ENCODE measurements at places on chromosomes 2 and 18.

DNA sequence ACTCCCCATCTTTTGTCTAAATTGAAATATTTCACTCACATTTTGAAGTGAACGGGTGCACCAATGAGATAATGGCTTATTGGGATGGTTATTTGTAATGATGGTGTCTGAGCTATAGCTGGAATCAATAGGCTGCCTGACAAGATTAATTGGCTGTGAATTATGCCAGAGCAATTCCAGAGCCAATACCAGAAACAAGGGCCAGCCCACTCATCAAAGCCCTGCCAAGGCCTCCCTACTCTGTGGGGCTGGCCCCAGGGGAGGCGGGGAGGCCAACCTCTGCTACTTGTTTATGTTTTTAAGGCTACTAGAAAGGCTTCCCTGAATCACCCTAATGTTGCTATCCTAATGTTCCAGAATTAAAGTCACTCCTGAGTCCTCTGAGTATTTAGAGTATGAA is 29.1 kb upstream of the NEMP2 start:
- DNase-seq: no peak

GRCh38 chr18:67590571-67591141 is 74.1 kb upstream of the DSEL start:
- DNase-seq: no peak

DNA sequence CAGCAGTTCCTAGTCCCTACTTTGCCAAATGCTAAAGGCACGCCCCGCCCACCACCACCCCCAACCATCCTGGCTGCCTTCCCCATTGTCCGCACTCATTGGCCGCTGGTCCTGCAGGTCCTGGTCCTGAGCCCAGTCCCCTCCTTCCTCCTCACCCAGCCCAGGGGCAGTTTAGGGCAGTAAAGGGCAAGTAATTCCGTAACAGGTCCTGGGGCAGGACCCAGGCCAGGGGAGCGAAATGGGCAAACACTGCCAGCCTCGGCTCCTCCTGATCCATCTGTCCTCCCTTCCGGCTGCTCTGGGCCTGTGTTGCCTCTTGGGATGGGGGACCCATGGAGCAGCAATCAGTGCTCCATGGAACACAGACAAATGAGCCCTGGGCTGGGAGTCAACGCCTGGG is 6.1 kb downstream of the ADCY3 start:
- DNase-seq: no peak

DNA sequence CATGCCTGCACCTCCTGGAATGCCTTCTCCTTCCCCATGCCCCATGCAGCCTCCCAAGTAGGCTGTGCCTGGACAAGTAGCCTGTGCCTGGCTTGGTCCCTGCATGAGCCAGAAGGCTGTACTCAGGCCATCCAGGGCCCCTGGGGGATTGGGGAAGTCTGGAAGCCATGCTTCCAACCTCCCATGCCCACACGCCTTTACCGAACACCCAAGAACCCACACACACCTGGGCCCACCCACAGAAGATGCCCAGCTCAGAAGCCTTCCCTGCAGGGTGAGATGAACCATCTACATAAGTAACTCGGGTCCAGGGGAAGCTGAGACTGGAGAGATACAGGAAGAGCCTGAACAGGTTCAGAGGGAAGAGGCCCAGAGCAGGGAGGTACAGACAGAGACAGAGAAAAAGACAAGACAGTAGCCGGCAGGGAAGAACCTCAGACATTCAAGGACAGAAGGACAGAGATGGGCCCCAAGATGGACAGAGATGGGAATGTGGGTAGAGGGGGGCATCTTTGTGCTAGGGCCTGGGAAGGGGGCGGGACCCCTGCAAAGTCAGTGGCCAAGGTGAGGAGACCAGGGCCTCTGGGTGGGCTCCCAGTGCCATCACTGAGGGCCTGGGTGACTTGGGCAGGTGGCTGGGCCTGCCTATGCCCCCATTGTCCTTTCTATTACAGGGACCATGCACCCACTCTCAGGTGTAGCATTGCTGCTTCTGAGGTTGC is 4.3 kb downstream of the BIN1 start:
- peak; percentile 52 for DNase-seq

GRCh38 chr18:778194-778927 is 33.7 kb downstream of the YES1 start:
- DNase-seq: no peak

DNA sequence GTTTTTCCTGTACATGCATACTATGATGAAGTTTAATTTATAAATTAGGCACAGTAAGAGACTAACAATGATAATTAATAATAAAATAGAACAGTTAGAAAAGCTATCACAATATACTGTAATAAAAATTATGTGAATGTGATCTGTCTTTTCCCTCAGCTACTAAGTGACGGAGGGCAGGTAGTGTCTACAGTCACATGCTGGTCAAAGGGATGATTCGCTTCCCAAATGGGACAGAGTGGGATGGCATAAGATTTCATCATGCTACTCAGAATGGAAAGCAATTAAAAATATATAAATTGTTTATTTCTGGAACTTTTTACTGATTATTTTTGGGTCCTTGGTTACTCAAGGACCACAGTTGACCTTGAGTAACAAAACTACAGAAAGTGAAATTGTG is 71.5 kb downstream of the DAW1 start:
- no peak for DNase-seq

DNA sequence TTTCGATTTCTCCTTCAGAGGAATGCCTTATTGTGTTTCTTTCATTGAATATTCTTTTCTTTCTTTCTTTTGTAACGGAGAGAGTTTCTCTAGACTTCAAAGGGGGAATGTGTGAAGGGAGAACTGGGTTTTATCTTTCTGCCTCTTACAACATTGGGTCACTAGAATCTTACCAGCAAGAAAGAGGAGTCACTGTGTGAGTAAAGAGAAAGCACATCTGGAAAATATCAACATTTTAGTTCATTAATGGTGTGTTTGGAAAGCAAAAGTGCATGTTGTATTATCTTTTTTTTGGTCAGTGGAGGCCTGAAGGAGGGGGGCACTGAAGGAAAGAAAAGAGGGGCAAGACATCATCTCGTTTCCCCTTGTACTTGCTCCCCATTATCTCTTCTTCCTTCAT is 86.6 kb upstream of the THOC1 start:
- DNase-seq: no peak

GRCh38 chr18:47543080-47543479 is 291.6 kb upstream of the SKOR2 start:
- no peak for DNase-seq

DNA sequence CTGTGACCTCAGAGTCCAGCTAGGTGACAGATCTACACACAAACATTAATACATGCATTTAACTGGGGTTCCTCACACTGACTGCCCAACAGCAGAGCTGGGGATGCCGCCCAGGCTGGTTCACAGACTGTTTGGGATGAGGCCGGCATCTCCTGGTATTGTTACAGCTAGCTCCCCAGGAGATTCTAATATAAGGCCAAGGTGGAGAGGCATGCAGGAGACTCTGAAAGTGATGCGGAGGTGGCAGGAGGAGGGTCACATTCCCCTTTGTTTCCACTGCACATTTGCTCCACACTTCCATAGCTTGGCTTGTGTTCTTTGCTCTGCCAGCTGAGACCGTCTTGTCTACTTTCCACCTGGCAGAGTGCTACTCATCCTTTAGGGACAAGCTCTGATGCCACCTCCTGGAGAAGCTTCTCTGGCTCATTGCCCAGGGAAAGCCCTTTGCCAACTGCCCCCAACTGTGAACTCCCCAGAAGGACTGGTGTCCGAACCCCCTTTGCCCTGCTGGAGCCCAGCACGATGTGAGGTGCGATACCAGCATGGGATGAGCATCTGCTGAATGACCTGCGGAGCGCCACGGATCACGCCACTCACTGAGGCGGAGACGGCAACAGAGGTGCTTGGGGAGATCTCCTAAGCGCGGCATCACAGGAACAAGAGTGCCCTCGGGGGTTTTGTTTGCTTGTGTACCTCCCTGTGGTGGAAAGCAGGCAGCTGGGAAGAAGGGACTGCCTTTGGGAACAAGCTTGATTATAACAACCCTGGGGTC is 88.8 kb downstream of the UXS1 start:
- no peak for DNase-seq

DNA sequence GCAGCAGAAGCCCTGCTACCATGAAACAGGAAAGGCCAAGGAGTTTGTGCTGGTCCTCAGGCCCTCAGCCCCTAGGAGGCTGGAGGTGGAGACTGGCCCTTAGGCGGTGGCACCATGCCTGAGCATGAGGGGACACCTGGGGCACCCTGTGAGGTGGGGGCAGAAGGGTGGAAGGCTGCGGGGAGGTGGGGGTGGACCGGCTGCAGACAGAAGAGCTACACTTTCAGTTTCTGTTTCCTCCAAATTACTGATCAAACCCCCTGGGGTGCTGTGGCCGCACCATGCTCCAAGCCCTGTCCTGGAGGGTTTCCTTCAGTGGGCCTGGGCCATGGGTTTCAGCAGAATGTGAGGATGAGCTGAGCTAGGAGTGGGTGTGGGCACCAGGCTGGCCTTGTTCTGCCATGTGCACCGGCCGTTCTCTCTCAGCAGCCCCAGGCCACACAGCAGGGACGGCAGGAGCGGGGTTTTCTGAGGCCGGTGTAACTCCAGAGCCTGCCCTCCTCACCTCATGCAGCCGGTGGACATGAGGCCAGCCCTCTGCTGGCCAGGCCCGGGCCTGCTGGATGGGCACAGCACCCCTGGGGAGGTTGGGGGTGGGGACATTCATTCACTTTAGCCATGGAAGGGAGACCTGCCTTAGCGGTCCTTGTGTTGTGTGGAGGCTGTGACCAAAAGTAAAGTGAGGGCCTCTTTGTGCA is 51.5 kb downstream of the PLEKHB2 start:
- no peak for DNase-seq

Measured in myocyte (in vitro differentiated cells).